ENCODE measurements at places on chromosomes 3 and 15.

- DNase-seq: peak; percentile 43
These were observed 14.4 kb downstream of the PAK6 start for GRCh38 chr15:40253167-40253790.

DNA sequence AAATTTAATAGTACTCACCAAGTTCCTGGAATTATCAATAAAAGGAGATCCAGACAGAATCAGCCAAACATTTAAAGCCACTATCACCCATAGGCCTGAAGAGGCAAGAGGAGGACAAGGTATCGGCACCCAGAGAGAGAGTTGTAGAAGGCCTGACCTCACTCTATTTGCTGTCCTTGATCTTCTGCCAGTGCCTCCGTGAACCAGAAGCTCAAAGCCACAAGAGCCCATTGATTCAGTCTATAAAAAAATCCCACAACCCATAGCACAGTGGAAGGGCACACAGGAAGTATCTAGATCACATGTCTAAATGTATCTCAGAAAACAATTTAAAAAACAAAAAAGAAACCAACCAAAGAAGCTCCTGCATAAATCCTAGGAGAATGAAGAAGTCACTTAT is 68.6 kb upstream of the FAM174B start:
- DNase-seq: no peak

- peak; percentile 51 for DNase-seq
These were observed 9.5 kb downstream of the ISL2 start for GRCh38 chr15:76345880-76346668.

DNA sequence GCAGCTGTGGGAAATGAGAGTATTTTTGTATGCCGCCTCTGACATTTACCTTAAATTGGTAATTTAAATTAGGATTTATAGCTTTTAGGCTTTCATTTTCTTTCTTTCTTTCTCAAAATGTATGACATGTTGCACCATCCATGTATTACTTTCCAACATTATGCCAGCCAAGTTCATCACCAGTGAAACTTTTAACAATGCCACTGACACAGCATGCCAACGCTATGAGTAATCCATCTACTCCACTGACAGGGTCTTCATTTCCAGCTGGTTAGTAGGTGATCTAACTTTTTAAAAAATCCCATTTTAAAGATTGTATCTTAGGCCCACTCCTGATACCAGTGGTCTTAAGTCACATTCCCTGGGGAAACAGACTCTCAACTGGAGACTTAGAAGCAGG is 21.8 kb upstream of the CLDN16 start:
- no peak for DNase-seq

DNA sequence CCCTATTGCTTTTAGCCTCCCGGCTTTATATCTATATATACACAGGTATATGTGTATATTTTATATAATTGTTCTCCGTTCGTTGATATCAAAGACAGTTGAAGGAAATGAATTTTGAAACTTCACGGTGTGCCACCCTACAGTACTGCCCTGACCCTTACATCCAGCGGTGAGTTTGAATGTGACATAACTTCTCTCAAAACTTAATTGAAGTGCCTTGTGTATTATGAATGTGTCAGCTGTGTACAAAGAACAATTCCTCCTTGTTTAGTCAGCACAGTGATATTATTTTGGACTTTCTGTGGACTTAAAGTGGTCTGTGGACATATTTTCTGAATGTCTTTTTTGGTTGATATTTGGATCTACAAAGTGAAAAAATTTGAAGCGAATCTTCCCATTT is 220 bp downstream of the TP63 start:
- no peak for DNase-seq

DNA sequence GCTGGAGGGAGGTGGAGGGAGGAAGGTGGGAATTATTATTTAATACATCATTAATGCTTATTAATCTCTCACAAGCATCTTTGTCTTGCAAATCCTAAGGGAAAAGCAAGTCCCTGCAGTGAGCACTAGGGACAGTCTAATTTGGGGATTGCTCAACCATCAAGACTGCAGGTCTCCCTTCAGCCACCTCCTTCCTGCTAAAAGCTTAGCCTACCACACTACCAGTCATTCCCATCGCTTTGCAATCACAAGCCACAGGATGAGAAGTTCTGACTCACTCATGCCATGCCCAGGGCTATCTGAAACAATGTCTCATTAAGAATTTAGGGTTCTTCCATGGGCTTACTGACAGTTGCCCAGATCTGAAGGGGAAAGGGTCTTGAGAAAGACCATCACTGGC is 51.0 kb upstream of the EIF1B start:
- DNase-seq: no peak

GRCh38 chr15:33201491-33202231 is 7.1 kb upstream of the FMN1 start:
- DNase-seq: peak; percentile 91

DNA sequence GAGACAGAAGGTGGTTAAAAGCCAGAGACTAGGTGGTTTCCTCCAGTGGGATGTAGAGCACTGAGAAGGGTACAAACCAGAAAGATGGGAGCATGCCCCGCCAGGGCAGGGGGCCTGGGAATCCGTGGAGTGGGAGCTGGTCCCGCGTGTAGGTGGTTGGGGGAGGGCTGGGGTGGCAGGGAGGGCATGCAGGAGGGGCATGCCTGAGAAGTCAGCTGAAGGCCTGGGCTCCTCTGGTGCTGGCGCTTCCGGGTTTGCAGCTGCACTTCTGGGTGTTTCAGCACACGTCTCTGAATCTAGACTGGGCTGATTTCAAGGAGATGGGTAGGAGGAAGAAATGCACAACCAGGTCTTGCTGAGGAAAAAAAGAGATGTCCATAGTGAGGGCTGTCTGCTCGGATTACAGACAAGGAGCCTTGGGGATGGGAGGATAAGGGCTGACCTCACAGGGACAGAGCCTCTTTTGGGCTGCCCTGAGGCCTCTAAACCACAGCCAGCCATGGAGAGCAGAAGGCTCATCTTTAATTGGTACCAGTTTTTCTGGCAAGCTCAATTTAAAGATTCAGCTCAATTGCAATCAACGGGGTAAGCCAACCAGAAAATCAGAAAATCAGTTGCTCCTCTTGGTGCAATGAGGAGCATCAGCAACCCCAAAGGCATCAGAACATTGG is 151.9 kb downstream of the FAM43A start:
- no peak for DNase-seq

GRCh38 chr3:157294953-157295352 is 135.0 kb upstream of the CCNL1 start:
- DNase-seq: no peak

DNA sequence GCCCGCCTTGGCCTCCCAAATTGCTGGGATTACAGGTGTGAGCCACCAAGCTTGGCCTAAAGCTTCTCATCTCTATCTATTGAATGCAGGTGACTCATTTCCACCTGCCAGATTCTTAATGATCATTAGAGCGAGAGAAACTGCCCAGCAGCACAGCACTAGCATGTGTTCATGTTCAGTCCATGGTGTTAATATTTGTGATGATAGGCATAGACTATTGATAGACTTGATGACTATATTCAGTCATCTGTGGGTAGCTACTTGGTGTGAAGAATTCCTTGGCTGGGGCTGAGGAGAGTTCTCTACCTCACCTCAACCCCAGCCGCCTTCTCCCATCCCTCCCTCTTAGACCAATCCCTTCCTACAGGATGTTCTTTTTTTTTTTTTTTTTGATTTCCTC is 60.0 kb downstream of the ST6GAL1 start:
- DNase-seq: no peak

DNA sequence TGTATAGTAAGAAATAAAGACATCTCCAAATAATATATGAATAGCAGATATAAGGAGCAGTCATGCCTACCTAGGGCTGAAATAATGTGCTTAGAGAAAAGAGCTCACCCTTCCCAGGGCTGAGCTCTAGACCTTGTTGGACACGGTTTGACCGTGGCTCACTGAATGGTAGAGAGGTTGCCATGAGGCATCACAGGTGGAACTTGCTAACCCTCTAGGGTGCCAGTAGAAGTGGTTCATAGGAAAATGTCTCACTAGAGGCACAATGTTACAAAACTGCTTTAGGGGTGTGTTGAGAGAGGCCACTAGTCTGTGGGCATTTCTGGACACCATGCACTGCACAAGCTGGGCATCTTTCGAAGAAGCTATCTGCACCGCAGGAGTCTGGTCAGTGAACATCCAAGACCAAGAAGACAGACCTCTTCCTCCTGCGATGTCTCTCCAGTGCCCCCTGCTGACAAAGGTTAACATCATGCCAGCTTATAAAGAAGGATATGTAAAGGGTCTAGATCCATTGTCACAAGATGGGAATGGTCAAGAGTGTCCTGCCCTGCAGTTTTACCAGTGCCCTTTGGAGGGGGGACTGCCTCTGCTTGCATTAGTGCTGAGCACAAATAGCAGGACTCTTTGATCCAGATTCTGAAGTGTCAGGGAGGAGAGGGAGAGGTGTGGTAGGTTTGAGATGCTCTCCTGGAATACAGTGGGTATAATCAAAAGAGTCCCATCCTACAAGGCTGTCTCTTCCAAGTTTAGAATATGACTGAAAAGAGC is 266.8 kb downstream of the ZNF385D start:
- DNase-seq: peak; percentile 61

DNA sequence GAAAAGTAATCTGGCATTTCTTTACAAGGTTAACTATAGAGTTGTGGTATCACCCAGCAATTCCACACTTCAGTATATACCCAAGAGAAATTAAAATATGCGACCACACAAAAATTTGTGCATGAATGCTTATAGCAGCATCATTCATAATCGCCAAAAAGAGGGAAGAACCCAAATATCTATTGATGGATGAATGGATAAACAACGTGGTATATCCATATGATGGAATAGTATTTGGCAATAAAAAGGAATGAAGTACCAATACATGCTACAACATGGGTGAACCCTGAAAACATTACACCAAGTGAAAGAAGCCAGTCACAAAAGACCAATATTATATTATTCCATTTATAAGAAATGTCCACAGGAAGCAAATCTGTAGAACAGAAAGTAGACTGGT is 8.6 kb upstream of the SKOR1 start:
- no peak for DNase-seq

DNA sequence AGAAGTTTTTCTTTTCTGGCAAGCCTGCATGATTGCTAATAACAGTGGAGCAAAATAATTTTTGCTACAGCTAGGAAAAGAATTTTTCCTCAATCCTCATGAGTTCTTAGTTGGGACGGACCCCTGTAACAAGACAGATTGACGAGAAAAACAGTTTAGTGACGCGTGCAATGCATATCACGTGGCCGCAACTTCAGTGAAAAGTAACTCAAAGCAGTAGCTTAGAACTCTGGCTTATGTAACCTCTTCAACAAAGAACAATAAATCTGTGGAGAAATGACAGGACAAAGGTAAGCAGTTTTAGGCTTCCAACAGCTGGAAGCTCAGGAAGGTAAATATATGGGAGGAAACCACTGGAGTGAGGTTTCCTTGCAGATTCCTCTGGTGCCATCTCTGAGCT is 19.7 kb downstream of the FAM107A start:
- no peak for DNase-seq

DNA sequence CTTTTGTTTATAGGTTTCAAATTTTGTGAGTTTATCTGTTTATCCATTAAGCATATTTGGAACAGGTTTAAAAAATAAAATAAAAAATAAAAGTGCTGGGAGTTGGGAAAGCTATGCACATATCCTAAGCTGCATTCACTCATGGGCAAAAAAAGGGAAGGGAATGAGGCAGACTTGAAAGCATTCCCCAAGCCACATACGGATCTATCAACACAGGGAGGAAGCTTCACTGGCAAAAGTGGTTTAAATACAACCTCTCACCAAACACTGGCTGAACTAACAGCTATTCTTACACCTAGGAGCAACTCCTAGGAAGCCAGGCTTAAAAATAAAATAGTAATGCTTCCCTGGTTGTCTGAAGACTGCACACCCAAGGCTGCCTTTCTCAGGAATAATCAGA is 101.2 kb downstream of the PCCB start:
- no peak for DNase-seq

DNA sequence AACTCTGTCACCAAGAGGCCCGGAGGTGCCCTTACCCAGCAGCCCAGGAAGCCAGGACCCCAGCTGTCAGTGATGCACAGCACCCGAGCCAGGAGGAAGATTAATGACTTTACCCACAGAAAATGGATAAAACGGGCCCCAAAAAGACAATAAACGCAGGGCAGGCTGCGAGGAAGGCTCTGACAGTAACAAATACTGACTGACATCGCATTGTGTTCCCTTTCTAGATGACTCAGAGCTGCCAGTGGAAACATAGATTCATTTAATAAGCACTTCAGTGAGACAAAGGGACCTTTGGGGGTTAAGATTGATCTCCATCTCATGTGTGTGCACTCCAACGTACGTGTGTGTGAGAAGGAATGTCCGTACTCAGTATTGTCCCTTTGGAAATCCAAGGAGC is 225.3 kb upstream of the PPP2R3A start:
- no peak for DNase-seq

DNA sequence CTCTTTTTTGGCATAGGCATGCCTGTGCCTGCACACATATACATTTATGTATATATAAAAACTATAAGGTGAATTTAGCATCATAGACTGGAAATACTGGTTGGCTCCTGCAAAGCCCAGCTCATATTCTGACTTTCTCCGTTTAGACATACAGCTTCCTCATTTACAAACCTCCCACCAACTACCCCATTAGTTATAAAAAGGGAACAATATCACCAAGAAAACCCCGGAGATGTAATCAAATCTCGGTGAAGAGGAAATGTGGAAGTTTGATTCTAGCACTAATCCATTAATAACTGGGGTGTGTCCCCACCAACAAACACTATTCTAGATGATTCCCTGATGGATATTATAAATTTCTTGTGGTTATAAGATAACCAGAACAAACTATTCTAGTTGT is 517.7 kb upstream of the TBL1XR1 start:
- DNase-seq: no peak

- DNase-seq: no peak
These were observed 204.7 kb downstream of the SV2B start for GRCh38 chr15:91304786-91305185.

- DNase-seq: no peak
These were observed 234.7 kb downstream of the THSD4 start for GRCh38 chr15:71349736-71350526.

DNA sequence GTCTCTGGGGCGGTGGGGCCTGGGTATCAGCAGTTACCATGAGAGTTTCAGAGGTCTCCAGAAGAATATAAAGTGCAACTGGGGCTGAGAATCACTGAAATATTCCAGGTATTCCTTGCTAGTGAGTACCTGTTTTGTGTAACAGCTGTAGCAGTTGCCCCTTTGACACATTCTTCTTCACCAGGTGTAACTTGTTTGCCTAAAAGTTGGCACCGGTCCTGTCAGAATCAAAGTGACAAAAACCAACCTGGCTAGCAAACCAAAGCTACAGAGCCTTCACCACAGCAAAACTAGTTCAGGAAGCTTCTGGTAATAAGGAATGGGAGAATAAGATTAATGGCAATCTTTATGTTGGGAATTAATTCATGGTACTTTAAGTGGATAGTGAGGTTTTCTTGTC is 296.0 kb downstream of the NAALADL2 start:
- no peak for DNase-seq

GRCh38 chr3:177245250-177245649 is 48.0 kb upstream of the TBL1XR1 start:
- DNase-seq: no peak

- no peak for DNase-seq
These were observed 204.6 kb upstream of the STRIT1 start for GRCh38 chr3:155497930-155498647.

- DNase-seq: no peak
These were observed 16.6 kb downstream of the ABTB1 start for GRCh38 chr3:127689266-127689860.

All from HT-29 (cell line).